ENCODE measurements at places on chromosomes 7 and 10.

DNA sequence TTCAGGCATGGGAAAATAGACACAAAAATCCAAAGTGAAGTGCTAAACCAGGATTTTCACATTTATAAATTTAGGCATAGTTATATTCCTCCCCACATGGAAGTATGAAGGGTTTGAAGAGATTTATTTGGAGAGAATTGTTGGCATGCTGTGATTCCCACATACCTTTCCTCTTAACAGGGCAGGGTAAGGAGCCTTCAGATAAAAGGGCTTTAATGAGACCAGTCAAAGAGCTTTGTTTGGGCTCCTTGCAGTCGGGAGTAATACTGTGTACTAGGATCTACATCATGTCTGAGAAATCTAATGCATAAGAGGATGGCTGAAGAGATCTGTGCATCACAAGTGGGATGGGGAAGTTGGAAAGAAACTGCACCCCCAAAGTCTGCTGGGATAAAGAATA is 140.8 kb upstream of the PTN start:
- DNase-seq: no peak

DNA sequence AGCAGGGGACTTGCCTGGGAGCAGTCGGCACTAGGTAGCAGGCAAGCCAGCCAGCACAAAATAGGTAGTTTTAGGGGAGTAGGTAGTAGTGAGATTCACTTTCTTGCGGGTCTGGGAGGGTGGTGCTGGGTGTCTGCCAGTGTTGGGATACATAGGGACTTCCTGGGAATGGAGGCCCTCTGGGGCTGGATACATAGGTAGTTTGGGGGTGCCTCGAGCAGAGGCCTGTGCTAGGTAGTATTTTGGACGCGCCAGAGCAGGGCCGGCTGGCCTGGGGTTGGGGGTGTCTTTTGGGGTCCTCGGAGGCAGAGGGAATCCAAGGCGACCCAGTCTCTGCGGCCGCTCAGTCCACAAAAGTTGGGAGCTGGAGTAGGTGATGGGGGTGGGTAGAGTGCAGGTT is 2.0 kb upstream of the HOXA3 start:
- DNase-seq: no peak

- peak; percentile 53 for DNase-seq
Observed at GRCh38 chr10:3805201-3805790, 20.3 kb upstream of the KLF6 start.

DNA sequence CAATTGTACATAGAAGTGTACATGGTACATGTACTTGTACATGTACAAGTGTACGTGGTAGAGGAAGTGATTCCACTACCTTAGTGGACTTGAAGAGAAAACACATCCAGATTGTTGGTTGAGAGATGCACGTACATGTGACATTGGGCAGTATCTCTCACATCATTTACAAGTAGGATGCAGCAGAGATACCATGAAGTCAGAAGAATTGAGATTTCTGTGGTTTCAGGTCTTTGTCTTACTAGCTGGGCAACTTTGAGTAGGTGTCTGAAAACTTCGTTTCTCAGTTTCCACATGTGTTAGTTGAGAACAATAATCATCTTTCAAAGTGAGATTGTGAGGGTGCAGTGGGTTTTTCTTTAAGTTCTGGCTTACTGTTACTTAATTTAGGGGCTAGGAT is 21.5 kb downstream of the CLDN12 start:
- DNase-seq: no peak

DNA sequence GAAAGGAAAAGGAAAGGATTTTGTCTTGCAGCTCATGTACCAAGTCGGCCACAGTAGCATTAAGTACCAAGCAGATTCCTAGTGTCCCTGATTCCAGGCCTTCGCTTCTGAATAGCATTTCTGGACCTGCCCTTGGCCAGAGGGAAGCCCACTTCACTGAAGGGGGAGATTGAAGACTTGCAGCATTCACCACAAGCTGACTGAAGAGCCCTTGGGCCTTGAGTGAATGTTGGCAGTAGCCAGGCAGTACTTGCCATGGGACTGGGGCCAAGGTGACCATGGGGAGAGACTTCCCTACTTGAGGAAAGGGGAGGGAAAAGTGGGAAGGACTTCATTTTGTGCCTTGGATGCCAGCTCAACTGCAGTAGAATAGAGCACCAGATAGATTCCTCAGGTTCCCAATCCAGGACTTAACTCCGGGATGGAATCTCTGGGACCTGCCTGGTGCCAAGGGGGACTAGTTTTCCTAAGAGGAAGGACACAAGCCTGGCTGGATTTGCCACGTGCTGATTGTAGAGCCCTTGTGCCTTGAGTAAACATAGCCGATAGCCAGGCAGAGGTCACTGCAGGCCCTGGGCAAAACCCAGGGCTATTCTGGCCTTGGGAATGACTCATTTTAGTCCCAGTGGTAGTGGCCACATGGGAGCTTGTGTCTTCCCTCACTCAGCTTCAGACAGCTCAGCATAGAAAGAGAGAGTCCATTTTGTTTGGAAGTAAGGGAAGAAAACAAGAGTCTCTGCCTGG is 141.7 kb upstream of the KCND2 start:
- no peak for DNase-seq

DNA sequence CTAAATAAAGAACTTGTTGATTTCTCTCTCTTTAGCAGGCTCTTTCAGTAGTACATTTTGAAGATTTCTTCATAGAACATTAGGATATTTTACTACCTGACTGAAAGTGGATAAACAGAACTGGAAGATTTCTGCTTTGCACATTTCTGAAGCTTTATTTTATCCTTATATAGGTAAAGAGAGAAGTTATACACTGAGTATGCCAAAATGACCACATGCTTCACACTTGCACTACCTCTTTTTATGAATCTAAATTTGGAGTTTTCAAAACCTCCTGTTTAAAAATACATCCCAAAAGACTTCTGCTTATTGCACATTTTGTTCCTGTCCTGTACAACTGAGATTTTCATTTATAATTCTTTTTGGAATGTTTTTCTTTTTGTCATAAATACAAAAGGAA is 197.4 kb upstream of the PRPS1L1 start:
- no peak for DNase-seq

GRCh38 chr10:34667177-34667576 is 147.9 kb downstream of the PARD3 start:
- no peak for DNase-seq

DNA sequence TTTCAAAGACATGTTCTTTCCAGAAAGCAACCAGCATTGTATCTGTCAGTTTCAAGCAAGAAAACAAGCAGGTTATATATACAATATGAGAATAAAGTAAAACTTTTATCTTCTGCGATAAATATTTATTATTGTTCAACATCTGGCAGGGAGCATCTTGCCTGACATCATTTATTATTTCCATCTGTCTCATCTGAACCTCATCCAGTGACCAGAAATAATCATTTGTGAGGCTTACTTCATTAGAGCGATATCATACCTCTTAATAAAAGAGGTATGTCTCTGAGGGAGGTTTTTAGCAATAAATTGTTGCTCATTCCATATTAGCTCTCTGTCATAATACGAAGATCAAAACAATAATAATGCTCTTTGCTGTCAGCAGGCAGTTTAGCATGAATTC is 226.1 kb downstream of the CDC14C start:
- DNase-seq: no peak

DNA sequence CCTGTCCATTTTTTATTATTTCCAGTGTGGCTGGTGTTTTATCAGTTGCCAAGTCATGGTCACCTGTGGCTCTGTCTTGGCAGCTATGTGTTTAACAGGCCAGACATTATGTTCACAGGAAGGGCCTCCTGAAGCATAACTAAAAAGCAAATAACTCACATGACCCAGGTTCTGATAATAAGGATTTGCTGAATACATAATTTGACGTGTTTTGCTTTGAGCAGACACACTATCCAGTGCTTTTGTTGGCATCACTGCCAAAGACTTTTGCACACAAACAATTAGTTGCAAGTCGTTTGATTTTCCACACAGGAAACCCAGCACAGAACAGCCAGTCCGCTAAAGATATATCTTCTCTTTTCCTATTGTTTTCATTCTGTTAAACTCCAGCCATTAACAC is 173.6 kb downstream of the ARL4A start:
- DNase-seq: no peak

DNA sequence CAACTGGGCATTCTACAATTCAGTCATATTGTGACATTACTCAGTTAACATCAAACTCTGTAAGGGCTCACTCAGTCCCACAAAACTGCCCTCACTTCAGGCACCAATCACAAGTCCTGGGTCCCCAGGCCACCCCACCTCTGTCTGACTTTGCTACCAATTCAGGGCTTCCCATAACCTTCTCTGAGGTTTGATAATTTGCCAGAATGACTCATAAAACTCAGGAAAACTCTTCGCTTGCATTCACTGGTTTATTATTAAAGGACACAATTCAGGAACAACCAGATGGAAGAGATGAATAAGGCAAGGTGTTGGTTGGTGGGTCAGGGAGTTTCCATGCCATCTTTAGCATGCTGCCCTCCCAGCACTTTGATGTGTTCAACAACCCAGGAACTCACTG is 41.3 kb downstream of the AVL9 start:
- no peak for DNase-seq

GRCh38 chr7:51301806-51302205 is 14.8 kb downstream of the COBL start:
- no peak for DNase-seq

DNA sequence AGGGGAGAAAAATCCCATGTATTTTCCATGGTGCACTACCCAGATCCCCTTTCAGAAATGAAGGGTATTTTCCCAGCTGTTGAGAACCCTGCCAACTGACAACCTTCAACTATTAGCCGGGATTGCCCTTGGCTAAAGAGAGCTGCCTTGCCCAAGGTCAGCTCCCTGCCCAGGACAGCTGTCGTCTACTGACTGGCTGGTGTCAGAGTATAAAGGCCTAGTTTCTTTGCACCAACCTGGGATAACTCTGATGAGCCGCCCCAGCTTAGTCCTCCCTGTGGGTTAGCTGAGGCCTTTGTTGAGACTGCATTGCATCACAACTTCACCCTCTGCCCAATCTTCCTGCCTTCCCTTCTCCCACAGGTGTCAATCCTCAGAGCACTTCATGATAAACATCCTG is 147.2 kb upstream of the RHEB start:
- DNase-seq: no peak

GRCh38 chr10:110867807-110868465 is 3.8 kb upstream of the PDCD4 start:
- DNase-seq: no peak

DNA sequence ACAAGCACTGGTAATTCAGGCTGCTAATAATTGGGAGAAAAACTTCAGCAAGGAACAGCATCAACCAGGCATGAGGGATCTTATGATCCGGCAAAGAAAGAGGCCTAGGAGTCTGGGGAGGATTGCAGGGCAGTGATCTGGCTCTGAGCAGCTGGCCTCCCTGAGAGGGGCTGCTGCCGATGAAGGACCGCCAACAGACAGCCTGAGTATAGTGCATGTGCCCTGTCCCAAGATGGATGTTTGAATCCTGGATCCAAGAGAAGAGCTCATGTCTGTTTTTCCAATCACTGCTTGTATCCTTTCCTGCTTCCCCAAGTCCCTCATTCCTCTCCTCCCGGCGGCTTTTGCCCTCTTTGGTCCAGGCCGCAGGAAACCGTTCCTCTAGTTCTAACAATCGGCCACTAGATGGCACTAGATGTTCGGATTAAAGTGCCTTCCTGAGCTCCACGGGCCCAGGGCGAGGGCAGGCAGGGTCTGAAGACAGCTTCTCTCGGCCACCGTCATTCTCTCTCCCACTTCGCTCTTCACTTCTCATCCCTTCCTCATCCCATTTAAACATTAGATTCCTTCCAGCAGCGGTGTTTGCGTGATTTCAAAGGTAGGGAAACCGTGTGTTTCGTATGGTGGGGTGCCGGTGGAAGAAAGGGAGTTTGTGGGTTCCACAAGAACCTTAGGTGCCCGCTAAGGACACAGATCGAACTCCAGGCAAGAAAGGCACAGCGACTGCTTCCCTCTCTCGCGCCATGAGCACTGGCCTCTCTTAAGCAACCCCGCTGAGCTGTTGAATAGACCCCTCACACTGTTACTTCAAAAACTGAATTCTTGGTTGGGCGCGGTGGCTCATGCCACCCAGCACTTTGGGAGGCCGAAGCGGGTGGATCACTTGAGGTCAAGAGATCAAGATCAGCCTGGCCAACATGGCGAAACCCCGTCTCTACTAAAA is 82.4 kb downstream of the ADCYAP1R1 start:
- DNase-seq: peak; percentile 8

DNA sequence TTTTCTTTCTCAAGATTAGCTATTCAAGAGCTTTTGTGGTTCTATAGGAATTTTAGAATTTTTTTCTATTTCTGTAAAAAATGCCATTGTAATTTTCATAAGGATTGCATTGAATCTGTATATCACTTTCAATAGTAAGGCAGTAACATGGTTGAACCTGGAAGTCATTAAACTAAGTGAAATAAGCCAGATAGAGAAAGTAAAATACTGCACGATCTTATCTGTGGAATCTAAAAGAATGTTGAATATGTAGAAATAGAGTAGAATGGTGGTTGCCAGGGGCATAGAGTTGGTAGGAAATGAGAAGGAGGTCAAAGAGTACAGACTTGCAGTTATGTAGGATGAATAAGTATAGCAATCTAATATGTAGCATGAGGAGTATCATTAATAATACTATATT is 1073.5 kb upstream of the LRRN3 start:
- no peak for DNase-seq

- DNase-seq: no peak
Observed at GRCh38 chr10:33132626-33133025, 174.6 kb upstream of the ITGB1 start.

GRCh38 chr10:34813626-34814222 is 1.4 kb downstream of the PARD3 start:
- DNase-seq: no peak

- no peak for DNase-seq
Observed at GRCh38 chr10:46297406-46298204, 10.8 kb downstream of the ANTXRL start.

DNA sequence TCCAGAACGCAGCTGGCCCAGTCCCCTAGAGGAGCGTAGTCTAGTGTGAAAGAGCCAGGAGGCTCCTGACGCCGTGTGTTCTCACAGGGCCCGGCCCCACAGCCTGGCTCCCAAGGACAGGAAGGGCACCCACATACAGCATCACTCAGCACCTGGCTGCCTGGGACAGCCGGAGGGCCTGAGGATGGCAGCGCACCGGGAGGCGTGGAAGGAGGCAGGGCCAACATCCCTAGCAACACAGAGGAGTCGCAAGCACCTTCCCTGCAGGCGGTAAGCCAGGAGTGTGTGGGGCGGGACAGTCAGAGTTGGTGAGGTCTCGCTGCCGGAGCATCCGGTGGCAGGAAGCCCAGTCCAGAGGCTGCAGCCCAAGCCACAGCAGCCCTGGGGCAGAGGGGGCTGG is 125.8 kb downstream of the MAD1L1 start:
- no peak for DNase-seq

DNA sequence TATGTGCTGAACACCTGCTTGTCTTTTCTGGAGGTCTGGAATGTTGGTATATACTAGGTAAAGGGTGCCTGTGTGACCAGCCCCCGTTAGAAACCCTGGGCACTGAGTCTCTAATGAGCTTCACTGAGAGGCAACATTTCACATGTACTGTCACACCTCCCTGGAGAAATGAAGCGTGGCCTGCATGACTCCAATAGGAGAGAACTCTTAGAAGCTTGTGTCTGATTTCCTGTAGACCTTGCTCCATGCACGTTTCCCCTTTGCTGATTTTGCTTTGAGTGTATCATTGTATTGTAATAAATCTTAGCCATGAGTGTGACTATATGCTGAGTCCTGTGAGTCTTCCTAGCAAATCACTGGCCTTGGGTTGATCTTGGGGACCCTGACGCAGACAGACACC is 82.8 kb downstream of the PPP1R3C start:
- no peak for DNase-seq

All from stimulated activated CD8-positive, alpha-beta memory T cell treated with anti-CD3 and anti-CD28 coated beads, Interleukin-7, amount 100 ng/mL, for 4 hours (primary cell).